ENCODE measurements at places on chromosomes 6 and 20.

DNA sequence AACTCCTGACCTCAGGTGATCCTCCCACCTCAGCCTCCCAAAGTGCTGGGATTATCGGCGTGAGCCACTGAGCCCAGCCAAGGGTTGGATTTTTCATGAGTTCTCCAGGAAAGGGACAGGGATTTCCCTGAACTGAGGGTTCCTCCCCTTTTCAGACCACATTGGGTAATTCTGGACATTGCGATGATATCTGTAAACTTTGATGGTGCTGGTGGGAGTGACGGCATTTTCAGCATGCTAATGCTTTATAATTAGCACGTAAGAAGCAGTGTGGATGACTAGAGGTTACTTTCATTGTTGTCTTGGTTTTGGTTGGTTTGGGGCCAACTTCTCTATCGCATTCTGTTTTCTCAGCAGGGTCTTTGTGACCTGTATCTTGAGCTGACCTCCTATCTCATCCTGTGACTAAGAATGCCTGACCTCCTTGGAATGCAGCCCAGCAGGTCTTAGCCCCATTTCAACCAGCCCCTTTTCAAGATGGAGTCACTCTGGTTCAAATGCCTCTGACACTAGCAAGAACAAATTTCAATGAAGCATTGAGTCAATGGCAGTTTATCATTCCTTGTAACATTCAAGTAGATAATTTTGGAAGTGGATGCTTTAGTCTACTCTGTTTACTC, 156.5 kb downstream of the TTLL2 start:
- no peak for DNase-seq

GRCh38 chr6:49225471-49225870, 237.6 kb downstream of the MMUT start:
- DNase-seq = no peak

DNA sequence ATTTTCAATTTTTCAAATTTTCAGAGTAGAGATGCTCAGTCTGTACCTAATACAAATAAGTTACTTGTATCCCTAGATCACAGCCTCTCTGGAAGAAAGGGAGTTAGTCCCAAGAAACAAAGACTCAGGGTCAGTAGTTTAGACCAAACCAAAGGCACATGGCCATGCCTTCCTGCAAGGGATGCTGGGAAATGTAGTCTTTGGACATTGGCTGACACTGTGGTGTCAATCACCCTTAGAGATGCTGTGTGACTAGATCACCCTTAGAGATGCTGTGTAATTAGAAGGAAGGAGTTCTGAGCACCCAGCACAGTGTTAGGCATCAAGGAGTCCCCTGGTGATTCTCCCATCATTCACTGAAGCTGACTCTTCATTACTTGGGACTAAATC, 202.1 kb downstream of the NFATC2 start:
- DNase-seq = no peak

- no peak for DNase-seq
Observed at GRCh38 chr6:167750956-167751358, 75.8 kb upstream of the AFDN start.

GRCh38 chr20:53146201-53146891, 174.2 kb downstream of the TSHZ2 start:
- DNase-seq = peak; percentile 40

- DNase-seq = no peak
Observed at GRCh38 chr6:56687551-56687950, 44.9 kb upstream of the DST start.

GRCh38 chr6:137975188-137975940, 108.3 kb downstream of the TNFAIP3 start:
- DNase-seq = no peak

DNA sequence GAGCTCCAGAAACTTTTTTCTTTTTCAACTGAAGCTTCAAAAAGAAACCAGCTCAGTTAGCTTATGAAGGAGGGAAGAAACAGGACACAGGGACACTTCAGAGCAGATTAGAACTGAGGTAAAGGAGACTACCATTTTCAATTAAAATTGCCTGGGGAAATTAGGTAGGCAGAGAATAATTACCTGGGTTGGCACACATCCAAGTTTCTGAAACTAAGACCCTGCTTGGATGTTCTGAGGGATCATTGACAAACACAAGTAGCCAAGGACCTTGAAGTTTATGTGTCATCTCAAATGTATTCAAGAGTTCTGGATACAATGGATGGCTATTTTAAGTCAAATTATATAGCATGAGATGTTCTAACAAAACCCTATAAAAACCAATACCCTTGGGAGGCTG, 137.6 kb downstream of the PLCB4 start:
- DNase-seq = no peak

DNA sequence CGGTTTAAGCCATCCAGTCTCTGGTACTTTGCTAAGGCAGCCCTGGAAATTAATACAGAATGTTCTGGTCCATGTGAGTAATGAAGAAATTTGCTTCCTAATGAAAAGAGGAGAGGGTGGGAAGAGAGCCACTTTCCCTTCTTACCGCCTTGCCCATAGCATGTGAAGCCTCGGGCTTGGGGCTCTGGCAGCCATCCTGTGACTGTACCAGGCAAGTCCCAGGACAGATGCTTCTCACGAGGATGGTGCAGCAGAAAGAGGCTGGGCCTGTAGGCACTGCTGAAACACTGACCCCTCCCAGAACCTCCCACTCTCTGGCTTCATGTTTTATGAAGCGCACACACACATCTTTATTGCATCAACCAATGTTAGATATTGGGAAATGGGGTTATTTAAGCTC, 74.8 kb downstream of the IYD start:
- DNase-seq = no peak

GRCh38 chr6:169396554-169397163, 143.0 kb upstream of the THBS2 start:
- no peak for DNase-seq

DNA sequence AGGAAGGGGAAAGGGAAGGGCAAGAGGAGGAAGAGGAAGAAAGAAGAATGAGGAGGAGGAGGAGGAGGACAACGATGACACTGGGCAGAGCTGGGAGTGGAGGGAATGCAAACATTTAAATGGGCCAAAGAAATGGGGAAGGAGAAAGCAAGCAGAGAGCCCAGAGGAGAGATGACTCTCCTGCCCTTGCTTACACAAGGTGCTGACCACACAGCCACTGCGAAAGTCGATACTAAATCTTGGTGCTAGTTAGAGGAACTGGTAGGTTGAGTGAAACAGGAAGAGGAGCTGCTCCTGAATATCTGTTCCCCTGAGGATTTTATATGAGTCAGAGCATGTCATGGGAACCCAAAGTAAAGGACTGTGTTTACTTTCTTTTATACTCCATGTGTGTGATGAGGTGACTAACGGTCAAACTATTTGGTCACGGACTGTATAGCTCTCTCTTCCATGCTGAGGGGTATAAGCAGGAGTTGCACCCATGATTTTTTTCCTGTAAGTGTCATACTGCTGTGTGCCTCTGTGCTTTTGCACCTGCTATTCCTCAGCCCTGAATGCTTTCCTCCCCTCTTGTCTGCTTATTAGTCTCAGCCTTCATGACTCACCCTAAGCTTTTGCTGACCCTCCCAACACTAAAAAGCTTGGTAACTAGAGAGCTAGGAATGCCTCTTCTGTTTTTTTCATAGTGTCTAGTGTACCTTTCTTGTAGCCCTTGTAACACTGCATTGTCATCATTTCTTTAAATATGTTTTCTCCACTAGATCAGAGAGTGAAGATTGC, 9.5 kb upstream of the PAQR8 start:
- no peak for DNase-seq

DNA sequence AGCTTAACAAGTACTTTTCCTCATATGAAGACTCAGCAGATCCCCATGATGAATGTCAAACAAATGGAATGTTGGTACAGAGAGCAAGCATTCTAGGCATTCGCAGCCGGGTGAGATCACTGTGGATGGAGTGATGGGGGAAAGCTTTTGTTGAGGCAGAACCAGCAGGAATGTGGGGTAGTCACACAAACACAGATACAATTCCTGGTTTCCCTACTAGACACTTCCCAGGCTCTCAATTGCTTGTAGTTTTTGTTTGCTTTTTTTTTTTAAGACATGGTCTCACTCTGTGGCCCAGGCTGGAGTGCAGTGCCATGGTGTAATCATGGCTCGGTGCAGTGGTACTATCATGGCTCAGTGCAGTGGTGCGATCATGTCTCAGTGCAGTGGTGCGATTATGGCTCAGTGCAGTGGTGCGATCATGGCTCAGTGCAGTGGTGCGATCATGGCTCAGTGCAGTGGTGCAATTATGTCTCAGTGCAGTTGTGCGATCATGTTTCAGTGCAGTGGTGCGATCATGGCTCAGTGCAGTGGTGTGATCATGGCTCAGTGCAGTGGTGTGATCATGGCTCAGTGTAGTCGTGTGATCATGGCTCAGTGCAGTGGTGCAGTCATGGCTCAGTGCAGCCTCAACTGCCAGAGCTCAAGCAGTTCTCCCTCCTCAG, 15.4 kb upstream of the IER3 start:
- no peak for DNase-seq

DNA sequence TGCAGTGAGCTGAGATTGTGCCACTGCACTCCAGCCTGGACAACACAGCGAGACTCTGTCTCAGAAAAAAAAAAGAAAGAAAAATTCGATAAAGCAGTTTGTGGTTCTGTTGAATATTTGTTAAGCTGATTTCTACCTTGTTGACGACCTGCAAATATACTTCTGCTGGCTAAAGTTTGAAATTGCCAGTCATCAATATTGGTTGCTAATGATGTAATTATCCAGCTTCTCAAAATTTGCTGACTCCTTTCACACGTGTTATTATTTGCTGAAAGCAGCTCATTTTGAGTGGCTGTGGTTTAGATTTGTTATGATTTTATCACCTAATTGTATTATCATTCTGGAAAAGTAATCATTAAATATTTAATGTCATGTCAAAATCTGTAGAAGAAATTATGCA, 774.3 kb downstream of the QKI start:
- DNase-seq = no peak

DNA sequence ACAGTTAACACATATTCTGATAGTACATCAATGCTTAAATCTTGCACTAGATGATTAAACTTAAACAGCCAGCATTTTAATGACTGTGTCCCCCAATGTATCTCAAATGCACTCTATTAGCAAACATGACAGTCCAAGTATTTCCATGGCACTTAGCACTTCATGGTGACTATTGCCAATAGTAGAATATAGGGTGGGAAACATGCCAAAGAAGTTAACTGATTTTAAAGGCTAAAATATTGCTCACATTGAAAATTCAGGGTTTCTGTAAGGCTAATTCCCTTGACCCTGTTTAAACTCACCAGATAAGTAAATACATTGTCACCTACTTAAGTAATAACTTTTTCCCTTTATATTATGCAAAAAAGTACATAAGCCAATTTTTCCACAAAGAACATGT, 266.9 kb downstream of the TBC1D32 start:
- DNase-seq = no peak

- no peak for DNase-seq
Observed at GRCh38 chr6:90266905-90267621, 29.6 kb downstream of the BACH2 start.

DNA sequence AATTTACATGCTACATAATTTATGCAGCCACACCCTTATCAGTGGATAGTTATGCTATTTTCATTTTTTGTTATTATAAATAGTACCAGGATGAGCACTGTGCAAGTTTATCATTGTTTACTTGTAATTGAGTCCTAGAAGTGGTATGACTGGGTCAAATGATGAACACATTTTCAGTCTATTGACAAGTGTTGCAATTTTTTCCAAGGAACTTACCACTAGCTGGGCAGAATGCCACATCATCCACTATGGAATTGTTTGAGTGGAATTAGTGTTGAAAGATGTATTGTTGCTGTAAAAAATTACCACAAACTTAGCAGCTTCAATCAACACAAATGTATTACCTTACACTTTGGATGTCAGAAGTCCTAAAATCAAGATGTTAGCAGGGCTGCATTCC, 38.1 kb upstream of the OPN5 start:
- DNase-seq = no peak

GRCh38 chr6:35492258-35492973, 4.5 kb downstream of the TEAD3 start:
- no peak for DNase-seq
